ENCODE measurements at places on chromosomes 5 and 9.

DNA sequence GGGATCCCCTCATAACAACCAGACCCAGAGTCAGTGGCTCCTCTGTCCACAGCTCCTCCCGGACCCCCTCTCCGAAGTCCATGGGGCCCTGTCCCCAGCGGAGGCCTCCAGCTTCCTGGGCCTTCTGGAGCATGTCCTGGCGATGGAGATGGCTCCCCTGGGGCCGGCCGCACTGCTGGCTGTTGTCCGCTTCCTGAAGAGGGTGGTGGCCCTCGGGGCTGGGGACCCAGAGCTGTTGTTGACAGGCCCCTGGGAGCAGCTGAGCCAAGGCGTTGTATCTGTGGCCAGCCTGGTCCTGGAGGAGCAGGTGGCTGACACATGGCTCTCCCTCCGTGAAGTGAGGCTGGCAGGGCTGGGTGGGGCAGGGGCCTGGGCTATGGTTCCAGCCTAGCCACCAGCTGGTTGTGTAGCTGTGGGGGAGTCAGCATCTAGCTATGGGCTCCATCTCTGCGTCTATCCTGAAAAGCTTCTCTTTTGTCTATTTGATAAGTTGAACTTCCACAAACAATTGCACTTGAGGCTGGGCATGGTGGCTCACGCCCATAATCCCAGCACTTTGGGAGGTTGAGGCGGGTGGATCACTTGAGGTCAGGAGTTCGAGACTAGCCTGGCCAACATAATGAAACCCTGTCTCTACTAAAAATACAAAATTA is 4.7 kb downstream of the ADGRD2 start:
- DNase-seq = peak; percentile 57

- DNase-seq = no peak
Observed at GRCh38 chr9:21661626-21662025, 140.8 kb upstream of the MTAP start.

DNA sequence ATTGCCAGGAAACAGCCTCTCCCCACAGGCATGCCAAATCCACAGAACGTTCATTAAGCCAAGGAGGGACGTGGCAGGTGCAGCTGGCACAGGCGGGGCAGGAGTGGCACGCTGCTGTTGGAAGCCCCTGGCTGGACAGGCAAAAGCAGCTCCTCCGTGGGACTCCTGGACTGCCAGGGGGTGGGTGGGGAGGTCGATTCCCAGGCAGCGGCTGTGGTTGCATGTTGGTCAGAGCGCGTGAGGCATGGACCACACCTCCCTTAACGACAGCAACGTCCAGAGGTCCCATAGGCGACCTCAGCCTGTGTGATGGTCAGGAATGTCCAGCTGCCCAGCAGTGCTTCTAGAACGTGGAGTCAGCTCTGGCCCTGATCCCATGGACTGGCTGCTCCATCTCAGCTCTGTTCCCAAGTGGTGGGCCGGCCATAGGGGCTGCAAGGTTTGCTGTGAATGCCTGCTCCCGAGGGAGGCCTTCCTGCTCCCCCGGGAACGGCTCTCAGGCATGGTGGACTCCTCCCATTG is 6.9 kb downstream of the SLC6A19 start:
- DNase-seq = no peak

DNA sequence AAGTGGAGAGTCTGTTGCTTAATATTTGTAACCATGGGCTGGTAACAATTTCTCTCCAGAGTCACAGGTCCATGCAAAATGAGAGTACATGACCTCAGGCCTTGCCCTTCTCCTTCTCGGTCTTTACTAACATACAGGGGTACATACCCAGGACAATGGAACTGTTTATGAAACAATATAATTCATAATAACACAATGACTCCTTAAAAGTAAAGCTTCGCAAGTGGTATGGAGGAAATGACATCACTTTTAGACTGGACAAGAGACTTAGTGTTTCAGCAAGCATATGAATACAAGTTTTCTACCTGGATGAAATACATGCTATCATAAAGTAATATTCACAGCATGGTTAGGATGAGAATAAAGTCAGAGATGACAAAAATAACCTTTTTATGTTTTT is 386.6 kb downstream of the PLK2 start:
- no peak for DNase-seq

DNA sequence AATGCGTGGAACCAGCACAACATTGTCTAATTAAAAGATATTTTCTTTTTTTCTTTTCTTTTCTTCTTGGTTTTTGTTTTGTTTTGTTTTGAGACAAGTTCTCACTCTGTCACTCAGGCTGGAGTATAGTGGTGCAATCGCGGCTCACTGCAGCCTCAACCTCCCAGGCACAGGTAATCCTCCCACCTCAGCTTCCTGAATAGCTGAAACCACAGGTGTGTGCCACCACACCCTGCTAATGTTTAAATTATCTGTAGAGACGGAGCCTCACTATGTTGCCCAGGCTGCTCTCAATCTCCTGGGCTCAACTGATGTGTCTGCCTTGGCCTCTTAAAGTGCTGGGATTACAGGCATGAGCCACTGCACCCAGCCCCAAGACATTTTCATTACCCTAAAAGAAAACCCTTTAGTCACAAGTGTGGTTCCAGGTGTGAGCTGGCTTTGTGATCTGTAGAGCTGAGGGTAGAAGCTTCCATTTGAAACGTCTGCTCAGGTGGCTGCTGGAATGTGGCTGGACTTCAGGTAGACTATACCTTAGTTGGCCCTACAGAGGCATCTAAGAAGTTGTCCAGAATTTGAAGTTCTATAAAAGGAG is 19.1 kb upstream of the NEK6 start:
- DNase-seq = no peak

DNA sequence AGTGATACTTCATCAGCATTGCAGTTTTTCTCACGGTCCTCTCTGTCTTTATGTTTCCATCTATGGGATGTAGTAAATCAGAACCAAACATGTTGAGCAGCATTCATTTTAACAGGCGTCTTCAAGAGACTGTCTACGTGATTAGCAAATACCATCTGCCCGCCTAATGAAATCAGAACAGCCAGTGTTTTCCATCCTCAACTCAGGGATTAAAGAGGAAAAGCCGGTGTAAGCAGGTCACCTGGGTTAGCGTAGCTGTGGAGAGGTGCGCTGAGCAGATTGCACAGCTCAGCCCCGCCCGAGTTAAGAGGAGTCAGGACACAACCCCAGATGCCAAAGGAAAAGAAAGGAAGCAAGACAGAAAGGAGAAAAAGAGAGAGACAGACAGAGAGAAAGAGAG is 54.3 kb upstream of the ANKRD33B start:
- DNase-seq = no peak

DNA sequence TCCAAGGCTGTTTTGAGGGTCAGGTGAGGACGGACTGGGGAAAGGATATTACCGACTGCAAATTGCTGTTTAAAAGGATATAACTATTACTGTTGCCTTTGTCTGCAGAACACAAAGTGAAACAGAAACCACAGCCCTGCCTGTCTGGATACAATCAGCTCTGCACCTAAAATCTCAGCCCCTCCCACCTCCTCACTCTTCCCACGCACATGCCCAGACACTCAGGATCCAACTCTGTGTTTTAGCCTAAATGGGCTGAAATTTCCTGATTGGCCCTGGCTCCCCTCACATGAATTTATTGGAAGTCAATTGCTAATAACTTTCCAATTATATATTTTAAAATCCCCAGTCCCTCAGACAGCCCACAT is 176.3 kb upstream of the PPP1R26 start:
- DNase-seq = no peak

GRCh38 chr5:138109463-138110265 is 25.8 kb downstream of the WNT8A start:
- DNase-seq = no peak

- no peak for DNase-seq
Observed at GRCh38 chr5:116371935-116372334, 202.7 kb downstream of the SEMA6A start.

DNA sequence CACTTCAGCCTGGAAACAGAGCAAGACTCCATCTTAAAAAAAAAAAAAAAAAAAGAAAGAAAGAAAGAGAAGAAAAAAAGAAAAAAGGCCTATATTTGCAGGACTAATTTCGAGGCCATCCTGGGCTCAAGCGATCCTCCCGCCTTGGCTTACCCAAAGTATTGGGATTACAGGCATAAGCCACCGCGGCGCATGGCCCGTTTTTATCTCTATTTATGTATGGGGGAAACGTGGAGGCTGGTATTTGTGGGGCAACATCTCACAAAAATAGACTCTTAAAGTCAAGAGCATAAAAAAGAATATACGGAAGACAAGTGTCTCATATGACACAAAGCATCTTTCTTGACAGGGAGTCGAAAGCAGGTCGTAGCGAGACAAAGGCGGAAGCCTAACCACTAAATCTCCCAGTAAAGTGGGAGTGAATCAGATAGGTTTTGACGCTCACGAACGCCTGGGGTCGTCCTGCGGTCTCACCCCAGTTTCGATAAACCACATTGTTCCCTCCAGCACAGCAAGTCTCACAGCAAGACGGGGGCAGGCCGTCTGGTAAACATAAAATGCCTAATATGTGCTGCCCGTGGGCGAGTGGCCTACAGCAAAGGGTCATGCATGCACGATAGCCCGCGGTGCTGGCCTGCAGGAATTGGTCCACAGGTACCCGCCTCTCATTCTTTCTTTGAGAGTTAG is 1.8 kb upstream of the TRIM41 start:
- DNase-seq = peak; percentile 84

DNA sequence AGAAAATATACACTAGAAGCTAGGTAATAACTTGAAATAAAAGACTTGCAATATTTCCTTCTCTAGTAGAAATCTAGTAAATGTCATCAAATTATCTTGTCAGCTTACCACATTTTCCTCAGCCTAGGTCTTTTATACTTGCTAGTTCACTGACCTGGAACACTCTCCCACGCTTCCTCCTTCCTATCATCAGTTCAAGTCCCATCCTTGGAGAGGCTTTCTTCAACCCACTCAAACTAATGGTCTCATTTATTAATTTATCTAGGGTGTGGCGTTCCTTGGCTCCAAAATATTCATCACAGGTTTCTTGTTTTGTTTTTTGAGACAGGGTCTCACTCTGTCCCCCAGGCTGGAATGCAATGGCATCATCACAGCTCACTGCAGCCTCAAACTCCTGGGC is 2.9 kb downstream of the FAM13B start:
- no peak for DNase-seq

DNA sequence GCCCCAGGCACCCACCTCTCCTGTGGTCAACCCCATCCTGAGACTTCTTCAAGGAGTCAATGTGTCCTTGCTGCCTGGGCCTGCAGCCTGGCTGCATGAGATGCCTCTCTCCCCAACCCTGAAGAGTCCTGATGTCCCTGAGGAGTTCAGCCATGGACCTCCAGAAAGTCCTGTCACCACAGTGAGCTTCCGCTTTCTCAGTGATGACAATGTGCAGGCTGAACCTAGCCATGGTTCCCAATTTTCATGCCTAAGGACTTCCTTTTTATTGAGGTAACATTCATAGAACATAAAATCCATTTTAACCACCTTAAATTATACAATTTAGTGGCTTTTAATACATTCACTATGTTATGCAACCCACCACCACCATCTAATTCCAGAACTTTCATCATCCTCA is 29.1 kb downstream of the DAP start:
- no peak for DNase-seq

DNA sequence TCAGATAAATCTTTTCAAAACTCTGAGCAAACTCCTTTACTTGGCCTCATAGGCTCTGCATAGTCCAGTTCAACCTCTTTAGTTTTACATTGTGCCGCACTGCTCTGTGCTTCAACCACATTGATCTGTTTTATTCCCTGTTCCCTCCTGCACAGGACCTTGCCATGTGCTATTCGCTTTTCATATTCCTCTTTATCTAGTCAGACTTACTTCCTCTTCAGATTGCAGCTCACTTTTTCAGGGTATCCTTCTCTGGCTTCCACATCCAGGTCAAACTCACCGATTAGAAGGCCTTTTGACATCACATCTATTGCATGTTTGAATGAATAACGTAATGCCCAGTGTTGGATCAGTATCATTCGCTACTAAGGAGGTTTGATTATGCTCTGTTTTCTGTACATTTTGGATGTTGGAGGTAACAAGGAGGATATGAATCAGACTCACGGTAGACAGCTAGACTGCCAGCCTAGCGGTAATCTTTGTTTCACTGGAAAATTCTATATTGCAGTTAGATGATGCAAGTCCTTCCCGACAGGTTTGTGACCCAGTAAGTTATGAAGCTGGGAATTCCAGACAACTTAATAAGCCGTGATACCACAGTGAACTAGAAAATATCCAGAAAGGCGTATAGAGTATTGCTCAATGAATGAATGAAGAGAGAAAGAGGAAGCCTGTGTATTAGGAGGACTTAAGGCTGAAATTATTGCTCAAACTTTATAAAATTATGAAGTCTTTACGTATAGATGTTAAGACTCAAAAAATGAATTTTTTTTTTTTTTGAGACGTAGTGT is 65.7 kb downstream of the IQGAP2 start:
- no peak for DNase-seq

- DNase-seq = no peak
Observed at GRCh38 chr5:119339965-119340364, 15.9 kb upstream of the TNFAIP8 start.

DNA sequence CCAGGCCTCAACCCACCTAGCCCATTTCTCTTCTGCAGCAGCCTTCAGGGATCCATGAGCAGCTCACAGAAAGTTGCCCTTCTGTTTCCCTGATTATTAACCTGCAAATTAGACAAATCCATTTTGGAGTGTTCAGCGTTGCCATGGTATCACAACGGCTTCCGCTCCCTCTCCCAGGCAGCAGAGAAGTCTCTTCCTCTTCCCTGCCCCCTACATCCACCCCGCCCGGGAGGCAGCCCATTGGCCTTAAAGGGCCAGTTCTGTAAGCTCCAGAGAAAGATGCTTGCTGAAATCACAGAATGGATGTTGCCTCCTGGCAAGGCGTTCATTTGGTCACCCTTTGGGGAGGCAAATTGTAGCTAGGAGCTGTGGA is 47.7 kb upstream of the BOD1 start:
- peak; percentile 86 for DNase-seq

DNA sequence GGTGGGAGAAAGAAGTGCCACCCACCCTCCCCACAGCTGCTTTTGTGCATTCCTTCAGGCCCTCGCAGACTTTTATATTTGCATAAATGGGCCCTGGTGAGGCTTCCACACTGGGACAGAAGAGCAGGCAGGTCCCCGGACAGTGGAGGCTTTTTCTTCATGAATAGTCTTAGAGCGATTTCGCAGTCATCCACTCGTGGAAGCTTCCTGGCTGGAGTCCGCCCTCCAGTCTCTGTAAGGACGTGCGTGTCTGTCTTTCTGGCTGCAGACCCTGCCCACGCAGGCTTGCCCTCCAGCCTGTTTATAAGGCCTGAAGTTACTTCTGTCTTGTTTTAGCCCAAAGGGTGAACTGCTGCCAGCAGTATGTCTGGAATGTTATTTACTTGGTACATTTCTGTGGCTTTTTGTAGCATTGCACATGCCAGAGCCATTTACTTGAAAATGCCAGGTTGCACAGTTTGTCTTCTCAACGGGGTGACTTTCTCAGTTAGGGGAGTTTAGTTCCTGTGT is 195.7 kb downstream of the AOPEP start:
- DNase-seq = no peak

GRCh38 chr5:56941981-56942380 is 9.9 kb downstream of the MIER3 start:
- no peak for DNase-seq

GRCh38 chr5:140966293-140967225 is at the start of gene PCDHAC2:
PCDHAC2 (plus strand) TSS chr5:140966476; CDS start chr5:140966767, 291 bp downstream.
- peak; percentile 65 for DNase-seq

DNA sequence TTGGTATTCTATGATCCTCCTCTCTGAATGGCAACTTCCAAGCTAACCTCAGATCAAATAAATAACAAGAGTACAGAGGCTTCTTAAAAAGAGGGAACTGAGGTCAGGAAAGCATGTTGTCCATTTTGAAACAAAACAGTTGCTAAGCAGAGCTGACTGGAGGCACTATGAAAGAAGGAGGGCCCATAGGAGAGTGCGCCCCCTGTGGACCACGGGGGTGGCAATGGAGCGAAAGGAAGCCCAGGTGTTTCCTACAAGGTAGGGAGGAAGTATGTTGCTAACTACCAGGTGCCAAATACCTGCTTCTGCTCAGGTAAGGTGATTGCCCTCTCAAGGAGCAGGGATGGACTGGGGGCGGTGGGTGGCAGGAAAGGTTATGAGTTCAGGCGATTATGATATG is 101.8 kb upstream of the MAST4 start:
- DNase-seq = no peak
